Epithelial cell of proximal tubule (primary cell): ENCODE measurements at places on chromosomes 7 and 10.

DNA sequence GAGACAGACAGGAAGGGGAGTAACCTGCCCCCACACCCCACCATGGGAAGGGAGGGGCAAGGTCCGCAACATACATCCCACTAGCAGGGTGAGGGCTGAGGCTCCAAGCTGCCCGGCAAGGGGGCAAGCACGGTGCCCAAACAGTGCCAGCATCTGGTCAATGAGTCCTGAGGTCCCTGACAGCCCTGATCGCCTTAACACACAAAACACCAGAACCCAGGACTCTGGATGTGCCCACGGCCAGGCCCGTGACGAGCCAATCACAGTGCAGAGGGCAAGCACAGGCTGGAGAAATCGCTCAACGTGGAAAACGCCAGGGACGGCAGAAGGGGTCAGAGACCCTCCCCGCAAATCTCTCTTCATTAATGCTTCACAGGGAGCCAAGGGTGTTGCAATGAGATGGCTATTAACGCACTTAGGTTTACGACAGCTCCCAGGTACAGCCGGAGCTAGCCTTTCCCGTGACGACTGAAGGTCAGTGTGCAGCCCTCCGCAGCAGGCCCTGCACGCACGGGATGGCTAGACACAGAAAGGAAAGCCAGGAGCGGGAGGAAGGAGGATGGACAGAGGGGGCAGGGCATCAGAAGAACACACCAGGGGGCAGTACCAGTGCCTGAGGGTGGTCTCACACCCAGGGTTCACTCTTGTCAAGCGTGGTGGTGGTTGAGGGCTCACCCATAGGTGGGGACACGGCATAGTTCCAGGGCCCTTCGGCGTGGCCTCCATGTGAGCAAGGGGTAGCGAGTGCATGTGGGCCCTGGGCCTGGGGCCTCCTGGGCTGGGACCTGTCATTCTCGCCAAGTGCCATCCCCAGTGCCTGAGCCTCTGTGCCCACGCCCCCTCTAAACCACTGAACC lies 220.5 kb downstream of the MAD1L1 start:
- DNase-seq = no peak

DNA sequence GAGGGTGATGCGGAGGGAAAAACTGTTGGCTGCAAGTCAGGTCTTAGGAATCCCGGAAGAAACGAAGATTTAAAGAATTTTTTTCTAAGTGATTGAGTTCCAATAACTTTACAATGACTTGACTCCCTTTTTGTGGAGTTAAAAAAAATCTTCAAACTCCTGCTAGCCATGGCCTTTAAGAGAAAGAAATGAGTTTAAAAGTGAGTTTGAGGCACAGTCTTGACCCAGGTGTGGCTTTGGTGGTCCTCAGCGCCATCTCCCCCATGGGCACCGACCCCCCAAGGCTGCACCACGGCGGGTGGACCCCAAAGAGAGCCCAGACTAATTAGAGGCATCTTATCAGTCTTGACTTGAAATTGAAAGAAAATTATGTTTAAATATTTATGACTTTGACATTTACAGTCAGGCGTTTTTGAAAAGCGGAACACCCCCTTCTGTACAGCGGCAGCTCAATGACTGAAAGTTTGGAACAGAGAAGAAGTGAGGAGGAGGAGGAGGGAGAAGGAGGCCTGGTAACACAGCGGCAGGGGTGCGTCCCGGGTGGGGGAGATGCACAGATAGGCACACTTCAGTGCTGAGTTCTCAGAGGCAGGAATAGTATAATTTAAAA lies 349.6 kb downstream of the DNAJB6 start:
- no peak for DNase-seq

- no peak for DNase-seq
Measured at GRCh38 chr7:45597286-45597984, 23.3 kb downstream of the ADCY1 start.

DNA sequence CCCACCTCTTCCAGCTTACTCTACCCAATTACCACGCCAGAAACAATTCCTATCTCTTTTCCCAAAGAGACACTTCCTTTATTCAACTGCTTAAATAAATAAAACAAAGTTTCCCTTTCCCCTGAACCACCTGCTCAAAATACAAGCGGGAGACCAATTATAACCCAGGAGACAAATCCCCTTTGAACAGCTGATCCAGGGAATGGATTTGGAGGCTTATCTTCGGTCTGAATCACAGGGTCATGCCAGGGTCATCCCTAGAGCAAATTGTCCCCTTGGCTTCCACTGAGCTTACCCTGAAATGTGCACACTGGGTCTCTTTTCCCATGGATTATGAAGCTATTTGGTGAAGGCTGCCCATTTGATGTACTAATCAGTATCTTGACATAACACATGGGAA lies 99.9 kb upstream of the JAZF1 start:
- DNase-seq = no peak
